IMR-90 (cell line): ENCODE measurements at places on chromosomes 7 and 10. TPM values are rescaled to one million over a fixed set of nuclear protein-coding genes. Genes with fewer than 3 reads are reported as not detected.

GRCh38 chr7:49774459-49775064 lies 1.1 kb downstream of the VWC2 start:
- DNase-seq: no peak

GRCh38 chr7:16409777-16410176 lies 11.6 kb downstream of the CRPPA start:
- peak; percentile 40 for DNase-seq

GRCh38 chr7:114530057-114530611 lies 115.5 kb downstream of the FOXP2 start:
- DNase-seq: peak; percentile 36

- DNase-seq: peak; percentile 34
These were observed 305.4 kb upstream of the PODXL start for GRCh38 chr7:131861620-131862346.

DNA sequence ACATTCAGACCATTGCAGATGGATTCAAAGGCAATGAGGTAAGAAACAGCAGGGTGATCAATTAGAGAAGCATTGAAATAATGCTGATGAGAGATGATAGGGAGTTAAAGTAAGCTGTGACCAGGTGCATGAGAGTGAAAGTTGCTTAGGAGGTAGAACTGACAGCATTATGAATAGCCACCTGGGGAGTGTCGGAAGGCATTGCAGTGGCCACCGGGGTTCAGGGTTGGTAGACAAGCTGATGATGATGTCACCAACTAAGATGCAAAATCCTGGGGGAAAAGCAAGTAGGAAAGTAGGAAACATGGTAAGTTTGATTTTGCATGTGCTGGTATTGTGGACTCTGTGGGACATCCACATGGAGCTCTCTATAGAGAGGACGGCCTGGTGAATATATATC lies 211.9 kb upstream of the ETV1 start:
- DNase-seq: no peak

GRCh38 chr10:121300723-121301122 lies 297.5 kb downstream of the FGFR2 start:
- DNase-seq: no peak

DNA sequence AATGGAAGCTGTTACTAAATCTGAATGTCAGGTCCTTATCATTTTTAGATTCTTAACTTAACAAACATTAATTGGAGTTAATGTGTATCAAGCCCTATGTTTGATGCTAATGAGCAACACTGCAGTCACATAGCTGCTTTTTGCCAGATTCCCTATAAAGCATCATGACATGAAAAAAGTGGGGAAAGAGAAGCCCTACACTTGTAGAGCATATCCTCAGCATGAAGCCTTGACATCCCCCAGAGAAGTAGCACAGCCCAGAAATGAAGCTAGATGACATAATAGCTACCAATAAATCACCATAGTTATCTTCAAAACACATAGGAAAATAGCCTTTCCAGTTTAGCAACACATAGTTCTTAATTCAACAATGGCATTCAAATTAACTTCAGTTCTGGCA lies 49.2 kb upstream of the CDK1 start:
- DNase-seq: no peak

- DNase-seq: no peak
These were observed 456.0 kb downstream of the GATA3 start for GRCh38 chr10:8510471-8510870.

DNA sequence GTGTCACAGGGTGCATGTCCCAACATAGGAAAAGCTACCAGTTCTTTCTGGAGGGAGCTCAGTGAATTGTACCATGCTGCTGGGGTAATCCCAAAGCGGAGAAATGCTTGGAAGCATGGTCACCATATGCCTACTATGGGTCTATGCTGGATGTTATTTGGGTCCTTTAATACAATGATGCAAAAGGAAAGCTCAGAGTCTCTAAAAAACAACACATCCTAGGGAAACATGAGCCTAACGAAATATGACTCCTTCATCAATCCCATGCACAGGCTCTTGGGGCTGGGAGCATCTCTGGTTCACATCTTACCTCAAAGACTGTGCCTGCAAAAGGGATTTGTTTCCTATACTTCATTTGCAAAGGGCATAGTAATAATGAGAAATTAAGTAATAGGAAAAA lies 65.2 kb downstream of the CUBN start:
- peak; percentile 20 for DNase-seq

GRCh38 chr7:36153571-36154097 lies 580 bp downstream of the EEPD1 start:
- no peak for DNase-seq

GRCh38 chr7:100682228-100682741 lies 8.7 kb downstream of the GNB2 start:
- peak; percentile 45 for DNase-seq

- DNase-seq: no peak
These were observed 790.7 kb upstream of the COBL start for GRCh38 chr7:52107355-52107754.

DNA sequence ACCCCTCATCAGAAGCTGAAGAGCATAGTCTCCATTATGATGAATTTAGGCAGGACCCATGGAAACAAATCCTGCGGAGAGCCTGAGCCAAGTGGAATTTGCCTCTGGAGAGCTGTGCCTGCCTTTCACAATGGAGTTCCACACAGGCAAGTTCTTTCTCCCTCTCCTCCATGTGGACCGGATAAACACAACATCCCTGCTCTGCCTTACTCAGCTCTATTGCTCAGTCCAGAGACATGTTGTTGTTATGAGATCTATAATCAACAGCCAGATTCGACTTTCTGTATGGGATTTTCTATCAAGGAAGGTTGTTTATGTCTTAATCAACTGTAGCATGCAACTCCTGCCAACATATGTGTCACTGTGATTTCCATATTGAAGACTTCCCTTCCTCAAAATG lies 59.5 kb upstream of the ELMO1 start:
- DNase-seq: no peak

GRCh38 chr10:12587451-12587888 lies 238.1 kb downstream of the CAMK1D start:
- peak; percentile 25 for DNase-seq

DNA sequence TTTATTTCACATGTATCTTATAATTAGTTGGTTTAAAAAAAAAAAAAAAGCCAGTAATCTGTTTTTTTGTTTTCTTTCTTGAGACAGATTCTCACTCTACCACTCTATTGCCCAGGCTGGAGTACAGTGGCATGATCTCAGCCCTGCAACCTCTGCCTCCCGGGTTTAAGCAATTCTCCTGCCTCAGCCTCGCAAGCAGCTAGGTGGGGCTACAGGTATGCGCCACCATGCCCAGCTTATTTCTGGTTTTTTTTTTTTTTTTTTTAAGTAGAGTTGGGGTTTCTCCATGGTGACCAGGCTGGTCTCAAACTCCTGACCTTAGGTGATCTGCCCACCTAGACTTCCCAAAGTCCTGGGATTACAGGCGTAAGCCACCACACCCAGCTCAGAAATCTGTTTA lies 34.1 kb upstream of the CAPZA2 start:
- DNase-seq: no peak

- DNase-seq: peak; percentile 90
These were observed 108.4 kb upstream of the ZMIZ1 start for GRCh38 chr10:78960316-78960800.

DNA sequence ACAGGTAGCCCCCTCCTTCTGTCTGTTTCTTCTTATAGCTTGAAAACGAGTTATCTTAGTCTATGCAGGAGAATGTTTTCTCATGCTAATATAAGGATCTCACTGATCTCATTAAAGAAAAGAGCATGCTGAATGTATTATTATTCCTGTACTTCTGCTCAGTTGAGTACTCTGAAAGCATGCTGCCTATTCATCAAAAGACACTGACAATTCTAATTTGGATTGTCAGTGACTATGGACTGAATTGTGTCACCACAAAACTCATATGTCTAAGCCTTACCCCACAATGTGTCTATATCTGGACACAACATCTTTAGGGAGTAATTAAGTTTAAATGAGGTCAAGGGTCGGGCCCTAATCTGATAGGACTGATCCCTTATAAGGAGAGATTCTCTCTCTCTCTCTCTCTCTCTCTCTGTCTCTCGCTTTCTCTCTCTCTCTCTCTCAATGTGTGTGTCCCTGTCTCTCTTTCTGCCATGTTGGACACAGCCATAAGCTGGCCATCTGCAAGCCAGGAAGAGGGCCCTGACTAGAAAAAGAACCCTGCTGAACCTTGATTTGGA lies 98.4 kb downstream of the GNAT3 start:
- DNase-seq: no peak

DNA sequence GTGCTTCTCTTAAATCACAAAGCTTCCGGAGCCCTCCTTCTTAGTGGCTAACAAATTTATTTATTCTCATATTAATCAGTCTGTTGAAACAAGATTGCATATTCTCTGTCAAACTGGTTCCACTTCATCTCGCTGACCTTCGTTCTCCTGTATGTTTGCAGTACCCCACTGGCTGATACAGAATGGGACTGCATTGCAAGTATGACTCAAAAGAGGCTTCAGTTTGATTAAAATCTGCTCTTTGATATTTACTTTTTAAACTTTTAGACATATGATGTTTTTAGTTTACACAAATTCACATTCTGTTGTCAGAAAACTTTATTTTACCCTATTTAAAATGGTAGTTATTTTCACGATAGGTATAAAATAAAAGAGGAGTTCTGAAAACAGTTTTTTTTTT lies 14.3 kb upstream of the ARHGAP12 start:
- no peak for DNase-seq

DNA sequence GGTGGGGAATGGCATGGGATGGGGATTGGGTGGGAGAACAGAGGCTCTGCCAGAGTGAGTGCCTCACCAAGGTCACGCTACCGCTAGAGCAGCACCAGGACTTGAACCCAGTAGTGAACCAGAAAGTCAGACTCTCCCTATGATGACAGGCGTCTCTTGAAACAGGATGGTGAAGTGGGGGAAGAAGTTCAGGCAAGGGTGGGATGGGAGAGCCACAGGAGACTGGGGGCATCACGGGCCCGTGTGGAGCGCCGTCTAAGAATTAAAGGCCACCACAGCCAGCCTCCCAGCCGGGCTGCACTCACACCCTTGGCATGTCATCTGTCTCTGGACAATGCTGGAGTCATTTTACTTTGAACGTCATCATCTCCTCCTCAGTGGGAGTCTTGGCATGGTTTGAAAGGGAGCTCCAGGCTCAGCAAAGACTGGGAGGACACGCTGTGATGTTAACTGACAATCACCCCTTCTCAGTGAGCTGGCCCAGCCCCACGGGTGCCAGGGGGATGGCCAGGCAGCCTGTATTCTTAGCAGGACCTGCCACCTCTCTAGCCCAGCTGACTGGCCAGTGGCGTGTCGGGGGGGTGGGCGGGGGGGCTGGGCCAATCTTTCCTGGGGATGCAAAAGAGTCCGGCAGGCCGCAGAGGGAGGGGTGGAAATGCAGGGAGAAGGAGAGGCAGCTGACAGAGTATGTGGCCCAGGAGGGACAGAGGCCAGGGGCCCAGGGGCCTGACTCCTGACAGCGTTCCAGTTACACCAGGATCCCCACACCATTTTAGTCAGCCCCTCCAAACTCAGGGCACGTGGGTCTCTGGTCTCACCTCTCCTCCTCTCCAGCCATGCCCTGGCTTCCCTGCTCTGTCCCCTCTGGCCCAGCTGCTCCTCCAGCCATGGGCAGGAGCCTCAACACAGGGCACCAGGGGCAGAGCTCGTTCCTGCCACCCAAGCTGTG lies 96.2 kb downstream of the VOPP1 start:
- peak; percentile 88 for DNase-seq

- DNase-seq: no peak
These were observed 372.2 kb downstream of the DPP6 start for GRCh38 chr7:154424350-154424749.

DNA sequence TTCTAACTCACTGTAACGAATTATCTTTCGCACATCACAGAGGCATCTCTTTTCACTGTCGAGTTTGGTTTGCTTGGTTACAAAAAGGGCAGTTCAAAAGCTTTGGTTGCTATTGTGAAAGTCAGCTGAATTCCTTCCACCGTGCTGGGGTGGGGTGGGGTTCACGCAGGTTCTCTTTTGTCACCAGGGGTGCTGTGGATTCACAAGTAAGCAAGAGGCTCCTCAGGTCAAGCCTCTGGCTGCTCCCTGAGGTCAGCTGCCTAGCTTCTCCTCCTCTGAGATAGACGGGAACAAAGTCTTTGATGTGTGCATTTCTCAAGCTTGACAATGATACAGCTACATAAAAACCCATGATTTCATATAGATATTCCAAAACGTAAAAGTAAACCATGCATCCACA lies 47.7 kb downstream of the EGFR start:
- no peak for DNase-seq

- no peak for DNase-seq
These were observed 136.7 kb downstream of the PLPP4 start for GRCh38 chr10:120593693-120594092.

- DNase-seq: peak; percentile 67
These were observed 112.1 kb downstream of the VPS41 start for GRCh38 chr7:38796626-38797501.

GRCh38 chr10:282294-283139 lies 147.3 kb downstream of the ZMYND11 start:
- peak; percentile 72 for DNase-seq

DNA sequence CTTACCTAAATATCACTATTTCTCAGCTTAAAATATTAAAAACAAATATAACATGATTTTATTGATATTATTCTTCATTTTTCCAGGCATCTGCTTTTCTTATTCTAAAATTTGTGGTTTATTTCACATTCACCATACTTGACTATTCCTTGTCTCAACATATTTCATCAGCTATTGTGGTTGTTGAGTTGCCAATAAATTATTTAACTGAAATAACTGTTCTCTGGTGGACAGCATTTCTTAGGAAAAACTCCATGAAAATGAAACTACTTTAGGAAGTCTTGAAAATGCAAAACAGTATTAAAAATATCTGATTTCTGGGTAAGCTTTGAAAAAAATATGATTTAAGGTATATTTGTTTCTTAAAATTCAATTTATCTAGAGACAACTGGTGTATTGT lies 122.9 kb upstream of the SEMA3A start:
- no peak for DNase-seq

GRCh38 chr10:35424680-35425285 lies 88.5 kb downstream of the CCNY start:
- no peak for DNase-seq

PSMC2 gene
- 311 and 353 TPM in 2 replicates for total RNA-seq

CALML3 gene
- total RNA-seq: not detected in 2 replicates

SAP25 gene
- total RNA-seq: not detected in 2 replicates

SFTPA1 gene
- not detected in 2 replicates for total RNA-seq

NRG3 gene
- not detected in 2 replicates for total RNA-seq

ZSCAN21 gene
- 13.1 and 13.3 TPM in 2 replicates for total RNA-seq

STEAP1 gene
- total RNA-seq: 3.9 and 5.8 TPM in 2 replicates

NKX1-2 gene
- not detected in 2 replicates for total RNA-seq

OR2A5 gene
- not detected in 2 replicates for total RNA-seq

AGR2 gene
- not detected in 2 replicates for total RNA-seq

GBX1 gene
- total RNA-seq: not detected in 2 replicates

ZNF736 gene
- total RNA-seq: 8.1 and 10.6 TPM in 2 replicates

OIT3 gene
- not detected in 2 replicates for total RNA-seq

VPS37D gene
- 2.3 and 2.8 TPM in 2 replicates for total RNA-seq

MMP21 gene
- not detected in 2 replicates for total RNA-seq

PTPRE gene
- 0.54 and 0.56 TPM in 2 replicates for total RNA-seq

SPDYE11 gene
- total RNA-seq: not detected in 2 replicates

CC2D2B gene
- not detected in 2 replicates for total RNA-seq
